Pulmonary artery endothelial cell (primary cell): ENCODE measurements at places on chromosomes 6 and 20.

- DNase-seq, result no peak
These were observed 33.0 kb downstream of the FRMD1 start for GRCh38 chr6:168045706-168046620.

DNA sequence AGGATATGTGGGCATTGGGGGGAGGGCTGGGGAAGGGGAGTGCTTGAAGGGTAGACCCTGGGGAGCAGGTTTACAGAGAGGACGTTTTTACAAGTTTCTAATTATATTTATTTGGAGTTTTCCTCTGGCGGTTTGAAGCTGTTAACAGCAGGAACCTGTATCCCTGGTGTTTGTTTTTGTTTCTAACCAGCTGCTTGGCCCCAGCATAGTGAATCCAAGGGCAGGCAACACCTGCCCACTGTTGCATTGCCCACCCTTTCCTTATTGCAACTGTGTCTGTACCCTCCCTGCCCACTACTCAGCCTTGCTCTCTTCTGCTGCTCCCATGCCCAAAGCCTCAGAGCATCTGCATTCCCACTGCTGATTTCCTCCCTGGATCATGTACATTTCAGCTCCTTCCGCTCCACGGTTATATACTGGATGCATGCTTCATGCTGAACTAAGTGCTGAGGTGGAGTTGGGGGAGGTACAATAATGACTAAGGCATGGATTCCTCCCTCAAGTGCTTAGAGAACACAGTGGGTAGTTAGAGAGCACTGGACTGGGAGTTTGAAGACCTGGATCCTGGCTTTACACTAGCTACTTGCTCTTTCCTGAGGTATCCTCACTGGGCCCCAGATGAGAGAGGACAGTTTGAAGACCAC is 6.0 kb downstream of the SCUBE3 start:
- DNase-seq, result no peak

GRCh38 chr6:16901782-16902181 is 140.5 kb upstream of the ATXN1 start:
- DNase-seq, result no peak

DNA sequence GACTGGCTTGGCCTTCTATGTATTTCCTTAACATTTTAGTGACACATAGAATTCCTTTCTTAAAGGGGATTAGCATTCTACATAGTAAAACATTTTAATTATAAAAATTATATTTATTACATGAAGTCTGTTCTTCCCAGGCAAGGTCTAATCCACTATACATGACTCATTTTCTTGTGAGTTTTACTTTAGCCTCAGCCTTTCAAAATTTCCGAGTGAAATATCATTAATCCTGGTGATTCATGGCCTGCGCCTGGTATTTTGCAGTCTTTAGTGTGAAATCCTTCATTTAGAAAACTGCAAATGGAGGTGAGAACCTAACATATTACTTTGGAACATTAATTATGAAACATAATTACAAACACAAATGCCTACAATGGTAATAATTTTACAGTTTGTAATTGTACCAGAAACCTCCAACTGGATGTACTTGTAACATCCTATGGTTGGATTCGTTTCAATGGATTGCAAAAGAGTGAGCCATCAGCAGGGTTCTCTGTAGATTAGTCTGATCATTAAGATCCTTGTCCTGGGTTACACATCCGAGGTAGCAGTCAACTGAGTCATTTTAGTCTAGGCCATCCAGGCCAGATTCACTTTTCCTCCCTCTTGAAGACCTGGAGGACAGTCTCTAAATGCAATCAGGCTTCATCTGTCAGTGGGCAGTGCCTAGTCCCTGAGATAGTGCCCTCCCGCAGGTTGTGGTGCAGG is 272.0 kb downstream of the PACRG start:
- DNase-seq, result no peak

DNA sequence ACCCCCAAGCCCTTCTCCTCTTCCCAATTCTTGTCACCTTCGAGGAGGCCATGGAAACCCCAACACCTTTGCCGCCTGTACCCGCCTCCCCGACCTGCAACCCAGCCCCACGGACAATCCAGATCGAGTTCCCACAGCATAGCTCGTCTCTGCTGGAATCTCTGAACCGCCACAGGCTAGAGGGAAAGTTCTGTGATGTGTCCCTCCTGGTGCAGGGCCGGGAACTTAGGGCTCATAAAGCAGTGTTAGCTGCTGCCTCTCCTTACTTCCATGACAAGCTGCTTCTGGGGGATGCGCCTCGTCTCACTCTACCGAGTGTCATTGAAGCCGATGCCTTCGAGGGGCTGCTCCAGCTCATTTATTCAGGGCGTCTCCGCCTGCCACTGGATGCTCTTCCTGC is 675 bp downstream of the ZBTB9 start:
- DNase-seq, result no peak

DNA sequence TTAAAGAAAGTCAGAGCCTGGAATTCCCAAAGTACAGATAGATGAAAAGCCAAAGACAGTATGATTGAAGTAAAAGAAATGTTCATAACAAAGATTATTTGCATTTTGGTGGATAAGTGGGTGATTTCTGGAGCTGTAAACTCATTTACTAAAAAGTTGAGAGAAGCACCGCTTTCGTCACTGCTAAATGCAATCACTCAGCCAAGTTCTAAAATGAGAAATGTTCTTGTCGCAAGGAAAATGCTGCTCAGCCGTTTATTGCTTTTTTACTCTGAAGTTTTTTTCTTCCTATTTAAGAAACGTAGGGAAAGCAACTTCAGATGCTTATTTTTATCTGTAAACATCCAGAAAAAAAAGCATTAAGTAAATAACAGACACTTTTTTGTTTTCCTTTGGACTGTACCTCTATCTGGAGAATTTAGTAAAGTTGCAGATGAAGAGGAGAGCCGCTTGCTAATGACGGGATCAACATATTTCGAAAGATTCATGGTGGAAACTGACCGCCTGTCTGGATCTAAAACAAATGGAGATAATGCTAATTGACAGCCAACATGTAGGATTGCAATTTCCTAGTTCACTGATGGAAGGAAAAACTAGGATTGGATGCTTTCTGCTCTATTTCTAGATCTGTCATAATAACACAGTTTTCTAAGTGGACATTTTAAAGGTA is 93.8 kb upstream of the BCLAF1 start:
- no peak for DNase-seq

DNA sequence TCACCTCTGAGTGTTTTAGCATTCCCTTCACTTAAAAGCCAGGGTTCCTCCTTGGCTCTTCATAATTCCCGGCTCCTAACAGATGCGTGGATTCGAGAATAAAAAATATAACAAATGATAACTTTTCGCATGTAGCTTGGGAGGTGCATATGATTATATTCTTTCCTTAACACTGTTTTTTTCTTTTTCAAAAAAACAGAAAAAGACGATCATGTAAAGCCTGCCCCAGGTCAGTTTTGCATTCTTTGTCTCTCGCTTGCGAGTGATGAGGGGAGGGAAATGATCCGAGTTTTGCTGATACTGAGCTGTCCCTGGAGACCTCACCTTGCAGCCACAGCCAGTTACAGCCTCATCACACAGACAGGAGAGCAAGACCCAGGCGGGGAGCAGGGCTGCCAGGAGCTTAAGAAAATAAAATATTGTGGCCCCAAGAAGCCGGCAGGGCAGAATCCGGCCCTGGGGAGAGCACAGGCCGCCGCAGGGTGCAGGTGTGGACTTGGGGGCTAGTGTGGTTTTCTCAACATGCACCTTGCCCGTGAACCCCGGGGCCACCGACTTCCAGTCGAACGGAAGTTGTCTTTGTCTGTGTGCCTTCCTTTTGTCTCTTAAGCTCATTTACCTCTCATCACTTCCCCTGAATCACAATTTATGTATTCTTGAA is 301.8 kb downstream of the TAF4 start:
- no peak for DNase-seq

DNA sequence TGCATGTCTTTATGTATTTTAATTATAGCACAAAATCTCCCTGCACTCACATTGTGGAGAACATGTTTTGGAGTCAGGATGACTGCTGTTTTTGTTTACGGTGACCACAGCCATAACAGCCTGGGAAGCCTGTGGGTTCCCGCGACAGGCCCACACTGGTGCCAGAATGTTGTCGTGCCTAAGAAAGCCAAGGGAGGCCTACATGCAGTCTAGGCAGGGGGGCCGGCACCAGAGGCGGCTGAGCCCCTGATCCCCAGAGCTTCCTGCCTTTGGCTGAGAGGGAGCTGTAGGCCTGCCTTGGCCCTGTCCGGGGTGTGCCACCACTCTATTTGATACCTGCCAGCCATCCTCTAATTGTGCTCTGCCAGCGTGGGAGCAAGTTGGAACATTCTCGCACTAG is 46.7 kb downstream of the TBC1D7 start:
- no peak for DNase-seq

DNA sequence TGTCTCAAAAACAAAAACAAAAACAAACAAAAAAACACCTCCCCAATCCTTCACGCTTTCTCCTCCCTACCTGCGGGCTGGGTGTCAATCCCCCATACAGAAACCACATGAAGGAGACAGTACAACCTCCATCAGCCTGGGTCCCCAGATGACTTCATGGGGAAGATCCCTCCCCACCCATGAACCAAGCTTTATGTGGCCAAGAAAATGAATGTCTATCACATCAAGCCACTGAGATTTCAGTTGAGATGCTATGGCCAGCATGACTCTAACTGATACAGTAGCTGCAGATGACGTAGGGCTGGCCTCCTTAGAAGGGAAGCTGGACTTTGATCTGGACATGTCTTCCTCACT is 21.2 kb upstream of the BNIP5 start:
- DNase-seq, result no peak

- no peak for DNase-seq
These were observed 171.3 kb downstream of the SLC16A10 start for GRCh38 chr6:111258615-111259088.

- DNase-seq, result peak; percentile 1
These were observed 69.1 kb downstream of the SLC35F1 start for GRCh38 chr6:117976030-117976651.
